ENCODE measurements at places on chromosomes 12 and 14. TPM values are rescaled to one million over a fixed set of nuclear protein-coding genes. Genes with fewer than 3 reads are reported as not detected.

DNA sequence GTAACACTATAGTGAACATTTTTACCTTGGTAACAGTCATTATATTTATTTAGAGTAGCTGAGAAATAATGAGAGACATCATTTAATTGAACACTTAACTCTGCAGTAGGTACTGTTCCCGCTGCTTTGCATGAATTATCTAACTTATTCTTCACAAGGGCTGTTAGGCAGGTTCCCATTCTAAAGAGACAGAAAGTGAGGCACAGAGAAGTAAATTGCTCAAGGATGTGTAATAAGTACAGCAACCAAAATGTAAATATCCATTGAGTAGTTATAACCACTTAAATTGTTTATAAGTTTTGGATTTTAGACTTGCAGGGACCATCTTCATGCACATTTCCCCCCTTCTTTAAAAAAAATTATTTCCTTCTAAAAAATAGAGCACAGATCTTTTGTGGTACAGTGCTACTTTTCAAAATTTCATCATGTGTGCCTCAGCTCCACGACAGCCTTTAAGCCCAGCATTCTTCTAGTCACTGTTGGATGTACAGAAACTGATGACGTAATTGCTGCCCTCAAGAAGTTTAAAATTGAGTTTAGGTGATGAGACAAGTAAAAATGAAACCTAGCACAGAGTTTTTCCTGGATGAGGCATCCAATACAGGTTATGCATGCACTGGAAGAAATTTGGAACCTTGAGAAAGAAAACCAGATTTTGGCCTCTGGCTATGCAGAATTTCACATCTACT, 6.0 kb upstream of the MANSC4 start:
- peaks cover 18% of the 10 kb centered on the region for H3K36me3 ChIP-seq
- peaks cover 45% of the 10 kb centered on the region for H3K4me1 ChIP-seq
- no peaks in the 10 kb centered on the region for H3K27me3 ChIP-seq
- peak overlapping the region; percentile 69 for H3K27ac ChIP-seq

The LRP1-AS gene
- not detected for total RNA-seq

GRCh38 chr12:47366157-47366556, 286.4 kb upstream of the AMIGO2 start:
- H3K27ac ChIP-seq: no peak overlapping the region
- no peak for DNase-seq
- no peak overlapping the region for H3K4me3 ChIP-seq
- peaks cover 13% of the 10 kb centered on the region for H3K36me3 ChIP-seq

DNA sequence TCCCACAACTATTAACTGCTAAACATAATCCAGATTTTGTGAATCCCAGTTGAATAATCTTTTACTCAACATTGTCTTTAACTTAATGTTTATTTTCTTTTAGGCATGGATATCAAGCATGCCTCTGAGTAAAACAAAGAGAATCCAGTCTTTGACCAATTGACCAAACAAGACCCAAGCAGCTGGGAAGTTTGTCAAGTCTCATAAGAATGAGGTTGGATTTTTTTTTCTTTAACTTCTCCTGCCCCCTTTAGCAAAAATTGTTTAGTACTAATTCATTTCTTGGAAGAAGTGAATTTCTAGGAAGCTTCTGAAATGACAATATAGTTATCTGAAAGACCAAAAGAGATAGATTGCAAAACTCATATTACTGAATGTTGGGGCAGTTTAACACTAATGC, 89.9 kb downstream of the OTOGL start:
- no peak overlapping the region for H3K4me3 ChIP-seq
- no peak for DNase-seq
- H3K4me1 ChIP-seq: peaks cover 6% of the 10 kb centered on the region
- H3K27me3 ChIP-seq: peaks cover 6% of the 10 kb centered on the region
- no peaks in the 10 kb centered on the region for H3K36me3 ChIP-seq

GRCh38 chr12:54287261-54288157, 7.0 kb downstream of the HNRNPA1 start:
- H3K4me1 ChIP-seq: peaks cover 36% of the 10 kb centered on the region
- DNase-seq: no peak
- no peaks in the 10 kb centered on the region for H3K27me3 ChIP-seq
- no peak overlapping the region for H3K4me3 ChIP-seq
- no peak overlapping the region for H3K27ac ChIP-seq

The ERH gene
- total RNA-seq: 327 TPM

- no peaks in the 10 kb centered on the region for H3K36me3 ChIP-seq
- DNase-seq: no peak
- no peak overlapping the region for H3K27ac ChIP-seq
- H3K27me3 ChIP-seq: peaks cover 12% of the 10 kb centered on the region
Observed at GRCh38 chr12:5441497-5442236, 9.8 kb downstream of the NTF3 start.

GRCh38 chr12:45130881-45131281, 80.0 kb upstream of the DBX2 start:
- peak; percentile 58 for DNase-seq
- no peaks in the 10 kb centered on the region for H3K36me3 ChIP-seq
- H3K4me3 ChIP-seq: no peak overlapping the region
- H3K27ac ChIP-seq: no peak overlapping the region
- H3K4me1 ChIP-seq: no peaks in the 10 kb centered on the region
- peaks cover 11% of the 10 kb centered on the region for H3K27me3 ChIP-seq

GRCh38 chr14:31944256-31945073, 132.6 kb upstream of the ARHGAP5 start:
- peak; percentile 25 for DNase-seq
- H3K27ac ChIP-seq: peak overlapping the region; percentile 59
- peaks cover 41% of the 10 kb centered on the region for H3K4me1 ChIP-seq
- H3K4me3 ChIP-seq: no peak overlapping the region

DNA sequence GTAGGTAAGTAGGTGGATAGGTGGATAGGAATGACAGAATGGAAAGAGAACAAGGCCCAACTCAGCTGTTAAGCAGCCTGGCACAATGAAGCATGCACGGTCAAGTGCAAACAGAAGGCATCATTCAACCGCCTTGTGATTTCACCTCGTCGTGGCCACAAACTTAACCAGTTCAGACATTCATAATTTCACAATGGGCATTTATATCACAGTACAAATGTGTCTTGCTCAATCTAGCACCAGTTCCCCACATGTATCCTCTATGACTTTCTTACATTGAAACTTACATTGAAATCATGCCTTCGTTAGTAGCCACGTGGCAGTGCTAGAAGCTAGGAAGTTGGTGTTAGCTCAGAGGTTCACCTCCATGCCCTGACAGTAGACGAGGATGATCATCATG, 207.5 kb downstream of the ETV6 start:
- H3K4me3 ChIP-seq: no peak overlapping the region
- H3K27ac ChIP-seq: no peak overlapping the region
- peaks cover 76% of the 10 kb centered on the region for H3K36me3 ChIP-seq
- H3K4me1 ChIP-seq: peaks cover 44% of the 10 kb centered on the region
- H3K27me3 ChIP-seq: no peaks in the 10 kb centered on the region
- DNase-seq: no peak

The CIROP gene
- not detected for total RNA-seq

The GPR65 gene
- total RNA-seq: 13.7 TPM

DNA sequence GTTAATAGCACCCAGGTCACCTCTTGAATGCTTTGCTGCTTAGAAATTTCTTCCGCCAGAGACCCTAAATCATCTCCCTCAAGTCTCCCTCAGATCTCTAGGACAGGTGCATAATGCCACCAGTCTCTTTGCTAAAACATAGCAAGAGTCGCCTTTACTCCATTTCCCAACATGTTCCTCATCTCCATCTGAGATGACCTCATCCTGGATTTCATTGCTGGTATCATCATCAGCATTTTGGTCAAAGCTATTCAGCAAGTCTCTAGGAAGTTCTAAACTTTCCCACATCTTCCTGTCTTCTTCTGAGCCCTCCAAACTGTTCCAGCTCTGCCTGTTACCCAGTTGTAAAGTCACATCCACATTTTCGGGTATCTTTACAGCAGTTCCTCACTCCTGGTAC, 41.0 kb downstream of the KTN1 start:
- H3K36me3 ChIP-seq: peaks cover 64% of the 10 kb centered on the region
- DNase-seq: no peak
- no peak overlapping the region for H3K27ac ChIP-seq
- no peaks in the 10 kb centered on the region for H3K27me3 ChIP-seq

GRCh38 chr12:27472604-27473003, 26.1 kb downstream of the SMCO2 start:
- H3K4me3 ChIP-seq: no peak overlapping the region
- no peaks in the 10 kb centered on the region for H3K27me3 ChIP-seq
- H3K4me1 ChIP-seq: peaks cover 3% of the 10 kb centered on the region
- no peak overlapping the region for H3K27ac ChIP-seq
- no peak for DNase-seq

The DBX2 gene
- not detected for total RNA-seq

GRCh38 chr14:80784820-80785219, 156.7 kb downstream of the CEP128 start:
- H3K4me1 ChIP-seq: no peaks in the 10 kb centered on the region
- H3K4me3 ChIP-seq: no peak overlapping the region
- H3K36me3 ChIP-seq: peaks cover 16% of the 10 kb centered on the region
- DNase-seq: no peak
- no peaks in the 10 kb centered on the region for H3K27me3 ChIP-seq
- no peak overlapping the region for H3K27ac ChIP-seq

GRCh38 chr12:16361142-16361783, 13.8 kb downstream of the MGST1 start:
- H3K27me3 ChIP-seq: no peaks in the 10 kb centered on the region
- DNase-seq: no peak
- H3K36me3 ChIP-seq: no peaks in the 10 kb centered on the region
- H3K27ac ChIP-seq: no peak overlapping the region
- H3K4me3 ChIP-seq: no peak overlapping the region

- H3K36me3 ChIP-seq: no peaks in the 10 kb centered on the region
- no peak overlapping the region for H3K4me3 ChIP-seq
- H3K27me3 ChIP-seq: peaks cover 81% of the 10 kb centered on the region
Observed at GRCh38 chr12:53964315-53964713, 8.6 kb upstream of the HOXC11 start.

- no peak overlapping the region for H3K4me3 ChIP-seq
- DNase-seq: no peak
- H3K36me3 ChIP-seq: no peaks in the 10 kb centered on the region
- H3K27me3 ChIP-seq: no peaks in the 10 kb centered on the region
- no peak overlapping the region for H3K27ac ChIP-seq
Observed at GRCh38 chr12:22103418-22103817, 57.4 kb downstream of the CMAS start.

The STK38L gene
- total RNA-seq: 25.1 TPM

The GPD1 gene
- 0.34 TPM for total RNA-seq

The RERG gene
- not detected for total RNA-seq

DNA sequence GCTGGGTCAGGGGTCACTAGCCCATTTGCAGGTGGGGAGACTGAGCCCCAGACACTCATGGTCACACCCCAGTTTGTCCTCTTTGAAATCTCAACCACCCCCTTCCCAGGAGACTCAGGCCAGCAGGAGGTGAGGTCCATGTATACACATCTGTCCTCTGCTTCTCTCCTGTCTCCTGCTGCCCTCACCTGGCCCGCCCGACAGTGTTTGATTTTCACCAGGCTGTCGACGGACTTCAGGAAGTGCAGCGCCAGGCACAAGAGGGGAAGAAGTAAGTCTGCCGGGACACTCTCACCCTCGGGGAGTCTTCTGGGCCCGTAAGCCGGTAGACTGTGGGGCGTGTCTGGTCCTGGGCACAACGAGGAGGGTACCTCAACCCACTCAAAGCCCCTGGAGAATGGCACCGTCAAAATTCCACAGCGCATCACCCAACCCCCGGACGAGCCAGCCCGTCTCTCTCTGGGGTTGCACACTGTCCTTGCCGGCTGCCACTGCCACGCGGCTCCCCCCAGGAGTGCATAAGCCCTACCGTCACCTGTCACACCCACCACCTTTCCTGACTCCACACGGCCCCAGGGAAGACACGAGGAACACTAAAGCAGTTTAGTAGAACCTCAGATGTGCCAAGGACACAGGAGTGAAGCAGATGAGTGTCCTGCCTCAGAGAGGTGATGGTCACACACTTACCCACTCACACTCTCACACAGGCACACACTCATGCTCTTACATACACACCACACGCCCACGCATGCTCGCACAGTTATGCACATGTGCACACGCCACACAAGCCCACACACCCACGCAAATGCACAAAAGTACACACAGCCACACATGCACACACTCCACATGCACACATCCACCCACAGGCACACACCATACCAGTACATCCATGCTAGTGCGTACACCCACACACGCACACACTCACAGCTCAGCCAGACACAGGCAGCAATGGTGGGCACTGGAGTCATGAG, 13.1 kb upstream of the SIVA1 start:
- H3K27ac ChIP-seq: no peak overlapping the region
- DNase-seq: no peak
- H3K4me1 ChIP-seq: no peaks in the 10 kb centered on the region
- no peaks in the 10 kb centered on the region for H3K36me3 ChIP-seq

The FOXG1 gene
- total RNA-seq: not detected

DNA sequence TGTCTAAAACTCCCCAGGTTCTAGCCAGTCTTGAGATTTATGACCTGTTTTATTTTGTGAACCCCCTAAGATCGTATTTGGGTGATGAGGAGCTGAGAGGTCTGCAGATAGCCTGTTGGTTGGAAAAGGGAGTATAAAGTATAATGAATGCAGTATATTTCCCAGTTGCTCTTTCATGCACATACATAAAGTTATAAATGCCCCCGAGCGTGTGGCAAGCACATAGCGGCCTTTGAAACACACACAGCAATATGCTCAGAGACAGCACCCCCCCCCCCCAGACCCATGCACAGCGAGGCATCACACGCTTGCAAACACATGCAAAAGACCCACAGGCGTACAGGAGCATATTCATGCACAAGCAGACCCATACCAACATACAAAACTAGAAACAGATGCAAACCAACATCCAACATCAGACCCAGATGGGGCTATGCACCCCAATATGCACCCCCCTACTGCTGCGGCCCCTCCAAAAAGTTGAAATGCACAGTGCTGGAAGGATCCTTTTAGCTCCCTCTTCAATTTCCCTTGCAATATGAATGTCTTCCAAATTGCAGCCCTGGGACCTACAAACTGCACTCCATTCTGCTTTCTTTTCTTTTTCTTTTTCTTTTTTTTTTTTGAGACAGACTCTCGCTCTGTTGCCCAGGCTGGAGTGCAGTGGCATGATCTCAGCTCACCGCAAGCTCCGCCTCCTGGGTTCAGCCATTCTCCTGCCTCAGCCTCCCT, 82.2 kb upstream of the TBX3 start:
- H3K36me3 ChIP-seq: no peaks in the 10 kb centered on the region
- DNase-seq: no peak
- H3K27me3 ChIP-seq: peaks cover 1% of the 10 kb centered on the region
- H3K4me1 ChIP-seq: no peaks in the 10 kb centered on the region
